NCI-H1930 (cell line): ENCODE measurements at places on chromosomes 1 and 21.

DNA sequence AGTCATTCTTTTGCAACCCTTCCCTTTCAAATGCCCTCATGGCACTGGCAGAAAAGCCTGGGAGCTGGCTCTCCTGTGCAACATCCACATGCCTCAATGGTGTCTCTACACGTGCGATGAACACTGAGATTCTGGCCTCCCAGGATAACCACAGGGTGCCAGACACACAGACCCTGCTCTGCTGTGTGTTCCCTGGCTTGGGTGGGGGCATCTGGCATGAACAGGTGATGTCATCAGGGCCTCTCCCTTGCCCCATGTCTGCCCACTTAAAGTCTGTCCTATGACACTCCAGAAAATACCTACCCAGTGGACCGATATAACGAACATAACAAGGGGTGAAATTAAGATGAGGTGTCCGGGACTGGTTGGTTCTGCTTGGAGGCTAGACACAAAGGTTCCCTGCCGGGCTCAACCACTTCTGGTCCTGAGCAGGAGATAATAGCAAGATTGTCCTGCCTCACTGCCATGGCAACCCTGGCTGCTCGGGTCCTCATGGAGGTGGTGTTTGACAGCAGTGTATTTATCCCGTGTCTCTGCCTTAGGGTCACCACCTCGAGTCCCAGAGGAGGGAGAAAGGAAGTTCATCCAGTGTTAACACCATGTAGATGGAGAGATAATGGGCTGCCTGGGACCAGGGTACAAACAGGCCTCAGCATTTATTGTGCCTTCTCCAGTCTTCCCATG, 19.3 kb downstream of the INSRR start:
- no peak for DNase-seq

DNA sequence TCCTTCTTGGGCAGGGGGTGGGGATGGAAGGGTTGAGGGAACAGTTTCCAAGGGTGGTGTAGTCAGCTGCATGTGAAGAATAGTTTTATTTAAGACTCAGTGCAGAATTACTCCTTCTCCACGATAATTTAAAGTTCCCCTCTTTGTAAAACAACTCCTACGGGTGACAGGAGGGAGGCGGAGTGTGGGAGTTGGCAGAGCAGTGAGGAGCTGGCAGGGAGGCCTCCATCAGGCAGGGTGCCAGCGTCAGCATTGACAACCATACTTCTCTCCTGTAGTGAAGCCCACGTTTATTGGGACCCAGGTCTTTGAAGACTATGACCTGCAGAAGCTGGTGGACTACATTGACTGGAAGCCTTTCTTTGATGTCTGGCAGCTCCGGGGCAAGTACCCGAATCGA, 93.8 kb downstream of the MTR start:
- DNase-seq, result no peak

DNA sequence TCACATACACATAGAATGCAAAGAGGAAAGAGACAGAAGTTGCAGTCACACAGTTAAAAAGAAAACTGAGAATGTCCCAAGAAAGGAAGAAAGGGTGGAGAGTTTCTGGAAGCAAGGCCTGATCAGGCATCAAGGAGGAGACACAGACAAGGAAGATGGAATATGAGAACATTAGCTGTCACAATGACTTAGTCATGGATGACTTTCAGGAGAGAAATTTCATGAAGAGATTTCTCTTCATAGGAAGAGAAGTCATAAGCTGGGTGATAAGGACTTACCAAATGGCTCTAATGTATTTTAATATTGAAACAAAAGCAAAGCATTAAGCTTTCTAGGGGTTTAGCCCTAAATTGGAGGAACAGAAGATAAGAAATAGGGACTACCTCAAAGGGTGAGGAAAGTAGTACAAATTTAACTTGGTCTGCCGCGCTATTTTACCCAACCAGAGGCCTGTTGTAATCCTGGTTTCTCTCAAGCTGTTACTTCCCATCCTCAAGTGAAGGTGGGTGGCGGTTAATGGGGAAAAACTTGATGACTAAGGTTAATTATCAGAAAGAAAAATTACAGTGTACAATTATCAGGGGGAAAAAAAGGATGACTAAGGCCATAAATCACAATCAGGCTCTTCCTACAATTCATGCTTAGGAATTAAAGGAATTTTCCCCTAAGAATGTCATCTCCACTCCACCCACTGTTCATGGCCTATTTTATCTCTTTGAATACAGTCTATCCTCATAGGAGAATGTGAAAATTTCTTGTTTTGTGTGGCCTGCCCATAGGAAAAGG, 93.9 kb upstream of the ADGRL2 start:
- no peak for DNase-seq

- DNase-seq, result no peak
Measured at GRCh38 chr1:1730870-1731269, 6.7 kb upstream of the CDK11A start.

GRCh38 chr21:37001441-37001840, 5.1 kb upstream of the RIPPLY3 start:
- DNase-seq, result no peak

- no peak for DNase-seq
Measured at GRCh38 chr1:161069731-161070270, at the start of gene ARHGAP30. Gene ARHGAP30 (minus strand): TSS chr1:161069891. CDS start chr1:161069624, 267 bp downstream.

DNA sequence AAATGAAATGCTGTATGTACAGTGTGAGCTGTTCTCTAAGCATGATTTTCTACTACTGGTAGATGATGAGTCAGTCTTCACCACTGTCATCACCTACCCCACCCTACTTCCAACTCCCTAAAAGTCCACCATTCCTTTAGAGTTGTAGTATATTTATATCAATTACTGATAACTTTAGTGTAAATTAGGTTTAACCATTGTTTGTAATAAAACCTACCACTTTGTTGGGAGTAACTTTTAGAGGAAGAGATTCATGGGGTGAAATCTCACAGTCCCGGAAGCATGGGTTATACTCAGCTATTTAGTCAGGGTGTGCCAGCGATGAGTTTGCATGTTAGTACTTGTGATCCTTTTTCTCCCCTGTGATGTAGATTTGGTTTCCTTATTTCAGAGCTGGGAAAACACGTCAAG, 17.1 kb downstream of the MORC3 start:
- DNase-seq, result no peak

DNA sequence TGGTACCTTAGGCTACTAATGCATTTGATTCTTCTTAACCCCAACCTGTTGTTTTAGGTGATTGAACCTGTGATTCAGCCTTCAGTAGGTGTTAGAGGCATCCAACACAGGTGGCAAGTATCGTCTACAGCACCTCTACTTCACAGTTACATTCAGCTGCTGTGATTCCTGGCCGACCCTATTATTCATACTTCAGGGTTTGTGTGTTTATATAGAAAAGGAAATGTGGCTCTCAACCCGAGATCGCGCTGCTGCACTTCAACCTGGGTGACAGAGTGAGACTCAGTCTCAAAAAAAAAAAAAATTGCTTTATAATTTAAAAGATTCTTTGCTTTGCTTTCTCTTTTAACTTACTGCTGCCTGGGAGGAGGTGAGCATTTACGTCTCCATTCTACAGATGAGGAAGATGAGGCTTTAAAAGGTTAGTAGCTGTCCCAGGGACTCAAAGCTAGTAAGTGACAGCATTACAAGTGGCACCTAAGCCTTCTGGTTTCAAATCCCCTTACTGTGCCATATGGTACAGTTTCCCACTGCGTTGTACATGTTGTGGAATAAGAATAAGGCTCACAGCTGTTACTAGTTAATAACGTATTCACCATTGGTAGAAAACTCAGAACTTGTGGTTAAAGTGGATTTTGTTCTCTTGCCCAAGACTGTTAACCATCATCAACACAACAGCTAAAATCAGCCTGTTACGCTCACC, 9.9 kb upstream of the GPR25 start:
- no peak for DNase-seq

- DNase-seq, result no peak
Measured at GRCh38 chr1:63601463-63601862, 8.3 kb downstream of the PGM1 start.

- peak; percentile 38 for DNase-seq
Measured at GRCh38 chr1:8348777-8349472, 31.0 kb downstream of the SLC45A1 start.

- DNase-seq, result no peak
Measured at GRCh38 chr1:183554577-183554976, 35.7 kb downstream of the NCF2 start.

DNA sequence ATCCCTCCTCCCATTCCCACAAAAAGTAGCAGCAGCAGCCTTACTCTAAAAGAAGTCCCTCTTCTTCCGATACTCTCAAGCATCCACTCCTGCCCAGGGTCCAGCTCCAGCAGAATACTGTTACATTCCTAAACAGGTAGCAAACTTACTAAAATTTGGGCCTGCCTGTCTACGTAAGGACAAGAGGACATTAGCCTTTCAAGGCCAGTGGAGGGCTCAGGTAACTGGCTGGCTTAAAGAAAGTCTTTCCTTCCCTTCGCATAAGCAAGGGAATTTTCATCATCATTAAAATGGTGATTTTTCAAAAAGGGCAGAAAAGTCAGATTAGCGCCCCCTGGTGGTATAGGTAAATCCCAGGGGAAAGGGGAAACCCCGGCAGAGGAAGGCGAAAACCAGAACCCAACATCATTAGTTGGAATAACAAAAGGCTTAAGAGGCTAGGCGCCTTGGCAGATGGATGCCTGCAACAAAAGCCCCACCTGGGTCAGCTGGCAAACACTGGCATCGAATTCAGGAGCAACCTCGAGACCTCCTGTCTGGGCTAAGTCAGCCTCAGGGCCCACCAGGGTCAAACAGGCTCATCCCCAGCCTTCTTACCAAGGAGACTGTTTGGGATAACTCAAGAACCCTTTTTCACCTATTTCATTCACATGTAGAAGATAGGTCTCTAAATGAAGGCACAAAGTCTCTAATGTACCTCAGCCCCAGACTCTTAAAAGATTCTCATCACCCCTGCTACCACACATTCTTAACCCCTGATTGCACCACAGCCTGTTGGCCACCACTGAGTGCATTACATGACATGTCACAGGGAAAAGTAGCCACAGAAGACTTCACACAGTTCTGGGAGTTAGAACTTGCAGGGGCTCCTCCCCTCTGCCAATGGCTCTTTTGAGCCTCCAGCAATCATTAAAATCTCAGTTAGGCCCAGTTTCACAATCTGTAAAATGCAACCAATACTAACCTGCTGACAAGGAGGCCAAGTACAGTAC, 36.7 kb downstream of the ERI3 start:
- peak; percentile 26 for DNase-seq

- no peak for DNase-seq
Measured at GRCh38 chr1:53478502-53478818, 19.3 kb downstream of the DMRTB1 start.
